ENCODE measurements at places on chromosomes 11 and 22. TPM values are rescaled to one million over a fixed set of nuclear protein-coding genes. Genes with fewer than 3 reads are reported as not detected.

METTL15 gene
- 14.6 TPM for total RNA-seq

AIFM3 gene
- 0.35 TPM for total RNA-seq

LRRN4CL gene
- 31.6 TPM for total RNA-seq

GRCh38 chr11:117796872-117797529 lies at the start of gene DSCAML1:
Gene DSCAML1, minus strand, starts transcription at chr11:117797216. Its CDS starts 137 bp downstream, at chr11:117797079.
- peaks cover 74% of the 10 kb centered on the region for H3K27me3 ChIP-seq
- no peaks in the 10 kb centered on the region for H3K36me3 ChIP-seq
- no peak within 1 kb of the TSS for H3K27ac ChIP-seq

DNA sequence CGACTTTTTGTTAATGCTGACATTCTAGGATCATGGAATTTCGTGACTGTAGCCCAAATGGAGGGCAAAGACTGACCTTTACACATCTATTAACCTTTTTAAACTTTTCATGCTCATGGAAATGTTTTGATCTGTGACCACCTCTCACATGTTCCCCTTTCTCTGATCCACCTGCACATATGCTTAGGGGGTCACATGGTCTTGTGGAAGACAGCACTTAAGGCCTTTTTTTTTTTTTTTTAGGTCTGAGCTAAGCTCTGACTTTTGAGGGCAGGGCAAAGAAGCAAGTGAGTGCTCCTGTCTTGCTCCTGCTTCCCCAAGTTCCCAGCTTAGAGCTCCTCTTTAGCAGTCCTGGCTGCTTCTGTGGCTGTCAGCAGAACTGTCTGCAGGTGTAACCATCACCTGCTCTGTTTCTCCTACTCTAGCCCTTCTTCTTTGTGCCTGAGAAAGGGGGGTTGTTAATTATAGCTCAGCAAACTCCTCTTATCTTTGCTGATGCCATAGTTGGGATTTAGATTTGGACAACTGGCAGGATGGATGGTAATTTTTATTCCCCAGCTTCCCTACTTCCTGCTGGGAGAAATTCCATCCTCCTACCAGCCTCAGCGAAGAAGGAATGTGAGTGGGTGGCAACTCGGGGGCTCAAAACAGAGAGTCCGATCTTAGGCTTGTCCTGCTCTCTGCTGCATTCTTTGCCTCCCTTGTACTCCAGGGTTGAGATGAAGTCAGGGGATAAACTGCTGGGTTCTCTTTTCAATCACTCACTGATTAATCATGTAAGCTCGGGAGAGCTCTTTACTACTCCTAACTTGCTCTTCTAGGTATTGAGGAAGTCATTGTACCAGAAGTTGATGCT lies 64.4 kb downstream of the GRAMD1B start:
- H3K36me3 ChIP-seq, result no peaks in the 10 kb centered on the region
- H3K27ac ChIP-seq, result no peak overlapping the region
- peaks cover 3% of the 10 kb centered on the region for H3K4me1 ChIP-seq
- DNase-seq, result peak; percentile 10
- no peak overlapping the region for H3K4me3 ChIP-seq
- no peaks in the 10 kb centered on the region for H3K27me3 ChIP-seq

- no peak overlapping the region for H3K4me3 ChIP-seq
- no peaks in the 10 kb centered on the region for H3K36me3 ChIP-seq
- peaks cover 46% of the 10 kb centered on the region for H3K4me1 ChIP-seq
- peak; percentile 74 for DNase-seq
- peaks cover 37% of the 10 kb centered on the region for H3K27me3 ChIP-seq
- no peak overlapping the region for H3K27ac ChIP-seq
Observed at GRCh38 chr11:131195661-131196517, 174.5 kb upstream of the NTM start.

- H3K36me3 ChIP-seq, result no peaks in the 10 kb centered on the region
- H3K27ac ChIP-seq, result peak overlapping the region; percentile 68
- H3K4me1 ChIP-seq, result peaks cover 15% of the 10 kb centered on the region
Observed at GRCh38 chr11:10326012-10326964, 21.4 kb downstream of the ADM start.

DNA sequence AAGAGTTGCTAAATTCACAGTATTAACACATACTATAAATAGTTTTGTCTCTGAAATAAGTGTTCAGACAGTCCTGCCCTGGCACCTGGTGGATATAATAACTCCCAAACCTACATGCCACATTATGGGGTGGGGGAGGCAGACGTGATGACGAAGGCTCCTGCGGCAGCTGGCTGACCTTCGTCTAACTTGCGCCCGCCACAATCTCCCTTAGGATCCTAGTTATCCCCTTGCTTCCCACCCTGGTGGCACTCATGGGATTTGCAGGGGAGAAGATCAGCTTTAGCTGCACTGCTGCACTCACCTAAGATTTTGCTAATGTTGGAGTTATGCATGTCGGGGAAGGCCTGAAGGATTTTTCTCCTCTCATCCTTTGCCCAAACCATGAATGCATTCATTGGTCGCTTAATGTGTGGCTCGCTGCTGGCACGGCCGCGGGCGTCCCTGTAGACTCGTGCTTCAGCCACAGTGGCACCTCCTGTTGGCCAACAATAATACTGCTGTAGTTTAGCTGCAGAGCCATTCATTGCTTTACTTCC lies 367.6 kb downstream of the SOX6 start:
- peak overlapping the region; percentile 74 for H3K27ac ChIP-seq
- peaks cover 25% of the 10 kb centered on the region for H3K4me1 ChIP-seq
- H3K4me3 ChIP-seq, result no peak overlapping the region
- DNase-seq, result no peak
